ENCODE measurements at places on chromosomes 2 and 18.

GRCh38 chr2:118672571-118673158 lies 174.8 kb downstream of the EN1 start:
- DNase-seq: no peak

DNA sequence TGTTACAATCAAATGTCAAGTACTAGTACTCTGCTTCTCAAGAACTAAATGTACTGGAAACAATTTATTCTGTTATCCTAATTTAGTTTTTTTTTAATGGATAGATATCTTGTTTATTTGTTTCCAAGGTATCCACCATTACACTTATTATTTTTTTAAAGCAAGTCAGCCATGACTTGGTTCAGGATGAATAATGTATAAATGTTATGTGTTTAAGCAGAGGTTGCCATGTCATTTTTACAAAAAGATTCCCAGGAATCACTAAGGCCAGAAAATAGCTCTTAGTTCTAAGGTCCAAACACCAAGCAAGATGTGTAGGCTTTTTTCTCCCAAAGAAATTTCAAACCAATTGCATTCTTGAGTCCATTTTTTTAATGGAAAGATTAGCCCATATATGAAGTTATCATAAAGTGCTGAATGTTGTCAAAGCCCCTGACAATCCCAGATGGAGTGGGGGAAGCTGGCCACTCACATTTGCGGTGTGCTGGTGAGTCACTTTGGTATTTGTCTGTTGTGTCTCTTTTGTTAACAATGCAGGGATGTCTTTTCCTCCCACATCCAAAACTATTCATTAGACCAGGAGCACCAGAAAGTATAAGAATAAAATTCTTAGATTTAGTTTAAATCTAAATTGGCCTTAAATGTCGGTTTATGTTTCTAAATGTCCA lies 158.9 kb downstream of the COL6A3 start:
- DNase-seq: no peak

GRCh38 chr18:10497206-10497749 lies 28.5 kb upstream of the NAPG start:
- DNase-seq: no peak

- DNase-seq: no peak
These were observed 840.9 kb downstream of the GALR1 start for GRCh38 chr18:78090584-78090983.

DNA sequence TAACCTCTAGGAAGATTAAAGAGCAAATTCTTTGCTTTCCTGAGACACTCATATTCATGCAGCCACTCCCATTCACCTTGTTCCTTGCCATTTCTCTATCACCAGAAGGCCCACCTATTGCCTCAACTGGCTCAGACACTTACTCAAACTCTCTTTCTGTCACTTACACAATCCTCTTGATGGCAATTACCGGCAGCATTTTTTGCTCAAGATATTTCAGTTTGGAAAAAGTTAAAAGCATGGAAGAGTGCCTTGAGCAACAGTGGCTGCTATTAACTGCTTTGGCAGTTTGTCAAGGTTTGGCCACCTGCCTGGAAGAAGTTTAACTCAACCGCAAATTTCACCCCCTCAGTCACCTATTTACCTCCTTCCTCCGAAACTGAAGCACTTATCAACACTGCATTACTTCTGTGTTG lies 1104.0 kb upstream of the PIK3C3 start:
- DNase-seq: no peak

DNA sequence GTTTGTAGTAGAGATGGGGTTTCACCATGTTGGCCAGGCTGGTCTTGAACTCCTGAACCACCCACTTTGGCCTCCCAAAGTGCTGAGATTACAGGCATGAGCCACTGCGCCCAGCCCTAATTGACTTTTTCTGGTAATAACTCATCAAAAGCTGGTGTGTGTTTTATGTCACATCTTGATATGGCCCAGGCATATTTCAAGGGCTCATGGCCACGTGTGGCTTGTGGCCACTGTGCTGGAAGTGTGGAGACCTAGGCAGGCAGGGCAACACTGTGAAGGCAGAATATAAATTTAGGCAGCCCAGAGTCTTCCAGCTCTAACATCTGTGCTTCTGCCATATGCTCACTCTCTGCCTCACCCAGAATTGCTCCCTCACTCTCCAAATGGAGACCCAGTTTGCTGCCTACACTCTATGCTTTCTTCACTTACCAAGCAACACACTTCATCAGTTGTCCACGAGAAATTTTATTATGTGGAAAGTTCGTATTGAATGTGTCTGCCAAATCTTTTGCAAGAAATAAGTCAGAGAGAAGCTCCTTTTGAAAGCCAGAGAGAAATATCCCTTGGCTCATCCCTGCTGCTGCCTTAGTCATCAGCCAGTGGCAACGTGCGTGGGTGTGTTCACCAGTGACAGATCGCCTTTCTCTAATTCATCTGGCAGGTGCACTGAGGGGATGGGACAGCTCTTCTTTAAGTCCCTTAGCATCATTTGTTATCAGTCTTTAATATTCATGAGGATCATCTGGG lies 129.4 kb upstream of the CXCR4 start:
- DNase-seq: peak; percentile 57

- no peak for DNase-seq
These were observed 100.1 kb downstream of the ZNF804A start for GRCh38 chr2:184698476-184698875.

GRCh38 chr18:71250191-71250590 lies 961.3 kb downstream of the SOCS6 start:
- DNase-seq: no peak

DNA sequence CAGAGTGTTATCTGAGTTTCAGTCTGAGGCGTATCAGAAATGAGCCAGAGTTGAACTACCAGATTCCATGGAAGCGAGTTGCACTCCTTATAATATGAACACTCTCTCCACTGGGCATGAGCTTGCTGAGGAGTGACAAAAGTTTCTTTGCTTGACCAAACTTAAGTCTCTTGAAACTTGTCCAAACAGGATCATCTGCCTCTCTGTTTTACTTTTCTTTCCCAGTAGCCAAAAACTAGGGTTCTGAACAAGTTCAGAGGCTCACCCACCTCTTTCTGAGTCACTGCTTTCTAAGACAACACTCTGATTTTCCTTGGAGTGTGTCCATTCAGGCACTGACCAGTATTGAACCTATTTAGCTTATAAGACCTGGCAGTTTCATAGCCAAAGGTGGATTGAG lies 233.2 kb upstream of the TCF4 start:
- no peak for DNase-seq

DNA sequence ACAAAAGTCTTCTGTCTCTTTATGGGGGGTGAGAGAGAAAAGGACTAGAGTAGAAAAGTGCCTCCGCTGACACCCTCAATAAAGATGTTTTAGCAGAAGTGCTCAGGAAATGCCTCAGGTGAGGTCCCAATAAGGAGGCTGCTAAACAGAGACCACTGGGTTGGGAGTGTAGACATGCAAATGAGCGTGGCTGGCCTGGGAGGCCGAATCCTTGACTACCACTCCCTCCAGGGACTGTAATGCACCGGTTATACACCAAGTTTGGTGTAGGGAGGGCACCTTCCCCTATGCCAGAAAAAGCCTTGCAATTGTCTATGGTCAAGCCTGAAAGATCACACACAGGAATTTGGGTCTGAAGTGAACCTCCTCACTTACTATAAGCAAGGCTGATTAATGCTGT lies 1.8 kb downstream of the TMX3 start:
- no peak for DNase-seq

- DNase-seq: no peak
These were observed 5.9 kb upstream of the MAL start for GRCh38 chr2:95019572-95019971.

GRCh38 chr18:40708726-40709125 lies 1246.3 kb upstream of the PIK3C3 start:
- DNase-seq: no peak

- no peak for DNase-seq
These were observed 109.9 kb upstream of the DTNA start for GRCh38 chr18:34600158-34600557.

GRCh38 chr2:5845798-5846330 lies 153.7 kb downstream of the SOX11 start:
- no peak for DNase-seq
